IMR-90 (cell line): ENCODE measurements at places on chromosomes 12 and 14. TPM values are rescaled to one million over a fixed set of nuclear protein-coding genes. Genes with fewer than 3 reads are reported as not detected.

The GPRC5D gene
- not detected in 2 replicates for total RNA-seq

The CCND2 gene
- 2.3 and 2.8 TPM in 2 replicates for total RNA-seq

The NKX2-1 gene
- total RNA-seq, result not detected in 2 replicates

The MUCL1 gene
- total RNA-seq, result not detected in 2 replicates

The TAS2R42 gene
- not detected in 2 replicates for total RNA-seq

The DENR gene
- 8.2 and 32.2 TPM in 2 replicates for total RNA-seq

The CLEC6A gene
- total RNA-seq, result not detected in 2 replicates

The POTEG gene
- total RNA-seq, result not detected in 2 replicates

The EML5 gene
- 22.2 and 34.7 TPM in 2 replicates for total RNA-seq

The DGKA gene
- 61.4 and 71.9 TPM in 2 replicates for total RNA-seq

The CCDC38 gene
- not detected in 2 replicates for total RNA-seq

The DTX1 gene
- total RNA-seq, result not detected in 2 replicates

The KHNYN gene
- 22.8 and 24.4 TPM in 2 replicates for total RNA-seq

The CDC42BPB gene
- 48.0 and 49.1 TPM in 2 replicates for total RNA-seq
